SK-N-SH (cell line): ENCODE measurements at places on chromosomes 12 and 14. TPM values are rescaled to one million over a fixed set of nuclear protein-coding genes. Genes with fewer than 3 reads are reported as not detected.

The CAPS2 gene
- 5.7 TPM in 2 replicates for polyA plus RNA-seq

The AICDA gene
- not detected in 2 replicates for polyA plus RNA-seq

The KRT75 gene
- polyA plus RNA-seq: not detected in 2 replicates

The FOXN3 gene
- polyA plus RNA-seq: 9.8 and 12.0 TPM in 2 replicates

The MOAP1 gene
- polyA plus RNA-seq: 25.0 and 42.0 TPM in 2 replicates

The KLHL33 gene
- not detected in 2 replicates for polyA plus RNA-seq

The CLEC2A gene
- not detected in 2 replicates for polyA plus RNA-seq

- no peak for DNase-seq
Measured at GRCh38 chr12:108700833-108701541, 30.3 kb downstream of the CORO1C start.

DNA sequence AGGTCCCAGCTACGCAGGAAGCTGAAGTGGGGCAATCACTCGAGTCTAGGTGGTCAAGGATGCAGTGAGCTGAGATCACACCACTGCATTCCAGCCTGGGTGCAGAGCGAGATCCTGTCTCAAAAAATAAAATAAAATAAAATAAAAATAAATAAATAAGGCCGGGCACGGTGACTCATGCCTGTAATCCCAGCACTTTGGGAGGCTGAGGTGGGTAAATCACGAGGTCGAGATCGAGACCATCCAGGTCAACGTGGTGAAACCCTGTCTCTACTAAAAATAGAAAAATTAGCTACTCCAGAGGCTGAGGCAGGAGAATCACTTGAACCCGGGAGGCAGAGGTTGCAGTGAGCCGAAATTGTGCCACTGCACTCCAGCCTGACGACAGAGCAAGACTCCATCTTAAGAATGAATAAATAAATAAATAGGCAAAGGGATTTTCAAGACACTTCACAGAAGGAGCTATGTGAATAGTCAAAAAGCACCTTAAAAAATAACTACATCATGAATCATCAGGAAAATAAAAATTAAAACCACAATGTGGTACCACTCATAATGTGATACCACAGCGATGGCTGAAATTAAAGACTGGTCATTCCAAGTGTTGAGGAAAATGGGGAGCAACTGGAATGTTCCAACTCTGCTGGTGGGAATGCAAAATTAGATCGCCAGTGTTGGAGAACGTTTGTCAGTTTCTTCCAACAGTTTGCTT is 92.9 kb upstream of the TBX3 start:
- no peak for DNase-seq

GRCh38 chr14:82710267-82710841 is 1176.7 kb upstream of the SEL1L start:
- peak; percentile 38 for DNase-seq

DNA sequence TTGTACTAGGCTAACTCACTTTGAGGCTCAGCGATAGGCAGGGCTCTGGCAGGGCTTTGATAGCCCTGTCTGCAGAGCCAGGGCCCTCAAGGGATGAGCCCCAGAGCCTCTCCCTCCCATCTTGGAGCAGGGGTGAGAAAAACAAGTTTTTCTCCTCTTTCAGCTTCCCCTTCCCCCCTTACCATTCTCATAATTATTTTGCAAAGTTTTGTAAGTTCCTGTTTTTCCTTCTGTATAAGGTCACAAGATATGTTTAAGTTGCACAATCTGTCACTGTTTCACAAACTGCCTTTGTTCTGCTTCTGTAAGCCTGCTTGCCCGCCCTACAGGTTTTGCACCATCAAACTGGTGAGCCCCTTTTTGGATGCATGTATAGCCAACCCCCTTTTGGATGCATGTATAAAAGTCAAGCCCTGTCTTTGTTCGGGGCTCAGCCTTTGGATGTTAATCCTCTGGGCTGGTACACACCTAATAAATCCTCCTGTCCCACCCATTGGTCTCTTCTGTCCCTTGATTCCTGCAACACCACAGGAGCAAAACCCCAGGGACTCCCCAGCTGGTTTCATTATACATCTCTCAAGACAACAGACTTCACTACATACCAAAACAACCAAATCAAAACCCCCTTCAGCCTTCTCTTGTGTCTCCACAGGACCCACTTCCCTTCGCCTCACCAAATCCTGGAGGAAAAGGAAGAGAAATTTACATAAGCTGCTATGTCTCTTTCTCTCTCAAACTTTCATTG is 52.5 kb upstream of the RESF1 start:
- no peak for DNase-seq

DNA sequence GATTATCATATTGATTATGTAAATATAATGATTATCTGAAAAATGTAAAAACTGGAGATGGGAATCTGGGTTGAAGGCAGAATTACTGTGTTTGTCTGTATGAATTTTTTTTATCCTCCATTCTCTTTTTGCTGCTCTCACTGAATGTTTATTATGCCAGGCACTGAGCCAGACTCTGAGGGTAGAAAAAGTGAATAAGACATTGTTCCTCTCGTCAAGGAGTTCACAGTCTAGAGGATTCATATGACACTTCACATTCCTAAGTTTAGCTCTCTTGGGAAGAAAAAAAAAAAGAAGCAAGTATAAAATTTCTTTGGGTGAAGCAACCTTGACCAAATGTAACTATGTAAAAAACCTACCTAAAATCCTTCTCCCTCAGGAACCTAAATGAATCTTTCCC is 120.9 kb upstream of the LMO3 start:
- no peak for DNase-seq

- DNase-seq: no peak
Measured at GRCh38 chr12:109524466-109525278, 47.2 kb downstream of the UBE3B start.

DNA sequence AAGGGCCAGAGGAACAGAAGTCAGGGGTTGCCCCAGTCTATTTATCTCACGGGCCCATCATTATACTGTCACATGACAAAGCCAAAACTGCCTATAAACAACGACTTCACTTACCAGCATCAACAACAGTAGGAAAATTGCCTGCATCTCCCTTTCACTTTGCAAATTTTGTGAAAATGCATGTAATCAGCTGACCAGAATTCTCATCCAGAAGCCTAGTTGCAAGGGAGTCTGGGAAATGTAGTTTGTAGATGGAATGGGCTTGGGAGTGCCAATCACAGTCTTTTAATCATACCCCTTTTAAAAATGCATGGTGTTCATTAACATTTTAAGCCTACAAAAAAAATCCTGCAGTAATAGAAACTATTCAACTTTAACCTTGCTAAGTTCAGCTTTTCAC is 369.3 kb upstream of the TMPO start:
- no peak for DNase-seq

DNA sequence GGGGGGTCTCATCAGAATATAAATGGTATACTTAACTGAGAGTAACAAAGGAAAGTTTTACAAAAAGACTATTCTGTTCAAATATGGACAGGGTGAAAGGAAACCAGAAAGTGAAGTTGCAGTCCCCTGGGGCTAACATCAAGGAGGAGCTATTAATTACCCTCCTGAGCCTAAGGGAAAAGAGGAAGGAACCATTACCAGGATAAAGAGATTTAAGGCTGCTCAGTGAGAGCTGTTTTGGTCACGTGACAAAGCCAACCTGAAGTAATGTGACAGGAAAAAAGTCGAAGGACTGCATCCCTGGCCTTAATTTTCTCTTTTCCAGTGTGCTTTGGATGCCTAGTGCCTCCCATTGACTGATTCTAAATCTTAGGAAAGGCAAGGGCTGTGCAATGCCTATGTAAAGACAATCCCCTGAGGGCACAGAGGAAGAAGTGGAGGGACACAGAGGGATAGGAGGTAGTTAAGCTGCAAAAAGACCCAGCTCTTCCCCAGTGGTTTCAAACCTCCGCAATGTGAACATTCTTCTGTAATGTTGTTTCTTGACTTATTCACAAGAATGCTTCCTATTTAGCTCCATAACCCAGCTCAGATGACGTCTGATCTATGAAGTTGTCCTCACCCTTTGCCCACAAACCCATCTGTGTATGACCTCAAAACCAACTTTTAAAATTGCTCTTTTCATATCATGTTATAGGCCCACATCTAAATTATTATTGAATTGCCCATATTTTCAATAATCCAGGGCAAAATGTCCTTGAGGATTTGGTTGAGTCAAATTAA is 187.7 kb upstream of the DCN start:
- DNase-seq: no peak

DNA sequence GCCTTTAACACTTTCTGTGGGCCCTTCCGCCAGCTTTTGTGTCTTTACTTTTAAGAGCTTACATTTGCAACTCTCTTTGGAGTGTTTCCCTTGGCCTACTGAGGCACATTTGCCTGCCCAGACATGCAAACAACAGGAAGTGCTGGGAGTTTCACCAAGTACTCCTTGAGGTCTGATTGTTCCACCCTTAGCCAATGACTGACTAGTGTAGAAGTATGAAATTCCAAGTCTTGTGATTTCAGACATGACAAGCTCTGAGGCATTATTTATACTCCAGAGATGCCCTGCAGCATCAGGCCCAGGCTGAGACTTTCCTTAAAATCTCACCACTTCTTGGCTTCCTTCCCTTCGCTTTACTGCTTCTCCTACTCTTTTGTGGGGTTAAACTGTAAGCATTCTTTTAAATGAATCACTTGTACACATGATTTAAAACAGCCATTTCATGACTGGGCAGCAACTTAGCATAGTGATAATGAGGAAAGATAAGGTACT is 174.1 kb downstream of the SLC6A15 start:
- DNase-seq: no peak

DNA sequence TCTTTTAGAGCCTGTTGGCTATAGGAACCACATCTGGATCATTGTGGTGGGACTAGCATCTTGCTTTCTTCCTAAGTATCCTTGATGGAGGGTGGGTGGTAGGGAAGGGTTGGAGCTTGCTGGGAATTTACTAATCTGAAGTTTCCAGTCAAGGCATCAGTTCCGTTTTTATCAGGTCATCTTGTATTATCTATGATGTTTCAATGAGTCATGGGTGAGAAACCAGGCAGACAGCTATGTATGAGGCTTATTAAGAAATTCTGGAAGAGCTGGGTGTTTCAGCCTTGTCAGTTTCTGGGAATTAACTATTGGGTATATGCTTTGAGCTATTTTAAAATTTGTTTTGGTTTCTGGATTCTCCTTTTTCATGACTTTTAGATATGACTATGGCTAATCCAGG is 11.3 kb downstream of the TSFM start:
- DNase-seq: no peak

DNA sequence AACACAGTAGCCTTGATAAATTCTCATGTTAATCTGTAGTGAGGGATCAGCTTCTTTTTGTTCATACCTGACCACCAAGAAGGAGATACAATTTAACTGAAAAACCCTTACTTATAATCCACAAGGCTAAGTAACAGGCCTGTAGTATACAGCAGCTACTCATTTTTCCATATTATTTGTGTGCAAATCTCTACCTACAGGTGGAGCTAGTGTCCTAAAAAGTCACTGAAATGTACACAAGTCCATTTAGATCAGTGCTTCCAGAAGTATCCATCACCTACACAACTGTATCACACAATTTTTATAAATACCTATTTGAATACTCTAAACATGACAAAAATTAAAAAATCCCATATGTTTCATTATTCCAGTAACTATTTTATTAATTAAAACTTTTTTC is 173.2 kb downstream of the SLC35F4 start:
- DNase-seq: peak; percentile 10

GRCh38 chr12:113862590-113863454 is 103.3 kb downstream of the RBM19 start:
- DNase-seq: no peak

DNA sequence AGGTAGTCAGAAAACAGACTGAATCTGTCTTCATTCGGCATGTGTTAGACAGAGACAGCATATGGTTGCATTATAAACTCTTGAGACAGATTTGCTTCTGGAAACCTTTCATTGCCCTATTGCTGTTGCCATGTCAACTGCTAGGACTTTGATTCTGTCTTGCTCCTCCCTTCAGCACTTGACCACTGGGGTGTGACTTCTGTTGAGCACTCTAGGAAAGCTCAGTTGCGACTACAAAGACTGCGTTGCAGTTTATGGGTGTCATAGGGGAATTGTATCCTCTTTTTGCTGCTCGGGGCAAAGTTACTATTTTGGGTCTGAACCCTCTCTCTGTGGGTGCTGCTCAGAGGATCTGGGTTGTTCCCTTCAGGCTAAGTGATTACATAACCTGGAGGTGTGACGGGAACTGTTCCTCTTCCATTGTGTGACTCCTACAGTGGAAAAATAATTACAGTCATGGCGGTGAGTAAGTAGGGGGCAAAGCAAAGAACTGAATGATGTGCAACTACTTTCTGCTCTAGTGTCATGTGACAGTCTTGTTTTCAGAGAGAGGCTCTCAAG is 44.3 kb upstream of the TRIM9 start:
- peak; percentile 21 for DNase-seq

DNA sequence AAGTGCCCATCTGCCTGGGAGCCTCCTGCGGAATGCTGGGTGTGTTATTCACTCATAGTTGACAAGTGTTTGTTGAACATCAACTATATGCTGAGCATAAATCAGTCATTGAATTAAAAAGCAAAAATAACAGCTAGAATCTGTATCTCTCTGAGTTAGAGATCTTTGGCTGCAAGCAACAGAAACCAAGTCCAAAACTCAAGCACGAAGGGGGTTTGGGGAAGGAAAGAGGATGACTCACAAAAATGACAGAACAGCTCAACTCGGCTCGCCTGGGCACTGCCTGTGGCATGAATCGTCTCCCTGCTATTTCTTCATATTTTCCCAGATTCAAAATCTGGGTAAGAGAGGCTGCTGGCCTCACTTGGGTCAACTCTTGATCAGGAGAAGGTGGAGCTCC is 72.6 kb upstream of the NCOR2 start:
- no peak for DNase-seq
